ENCODE measurements at places on chromosomes 1 and 21.

DNA sequence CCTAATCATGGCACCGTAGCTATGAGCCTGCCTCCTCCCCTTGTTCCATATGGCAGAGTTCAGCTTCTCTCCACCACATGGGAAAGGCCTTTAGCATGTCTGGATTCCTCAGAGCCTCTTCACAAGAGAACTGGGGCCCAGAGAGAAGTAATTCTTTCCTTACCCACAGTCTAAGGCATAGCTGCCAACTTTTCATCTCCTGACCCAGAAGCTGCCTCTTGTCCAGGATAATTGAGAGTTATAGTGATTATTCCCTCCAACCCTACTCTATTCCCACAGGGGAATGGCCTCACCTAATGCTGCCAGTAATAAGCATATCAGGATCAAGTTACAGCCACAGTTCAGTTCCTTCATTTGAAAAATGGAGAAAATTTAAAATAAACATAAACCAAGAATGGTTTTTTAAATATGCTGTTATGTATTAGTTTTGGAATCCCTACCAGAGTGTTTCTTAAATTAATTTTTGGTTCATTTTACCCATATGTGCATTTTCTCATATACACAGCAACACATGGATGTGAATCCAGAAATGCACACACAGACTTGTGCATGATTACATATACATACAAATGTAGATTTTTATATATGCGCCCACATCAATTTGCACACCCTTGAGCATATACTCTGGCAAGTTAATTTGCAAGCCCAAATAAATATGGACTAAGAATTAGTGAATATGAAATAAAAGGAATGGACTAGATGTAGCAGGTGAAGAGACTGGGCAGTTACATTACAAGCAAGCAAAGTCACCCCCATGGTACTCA, 63.9 kb upstream of the WARS2 start:
- DNase-seq = no peak

- DNase-seq = no peak
Measured at GRCh38 chr1:152582647-152583046, 2.3 kb upstream of the LCE3D start.

- no peak for DNase-seq
Measured at GRCh38 chr1:226107471-226108460, 45.2 kb downstream of the H3-3A start.

DNA sequence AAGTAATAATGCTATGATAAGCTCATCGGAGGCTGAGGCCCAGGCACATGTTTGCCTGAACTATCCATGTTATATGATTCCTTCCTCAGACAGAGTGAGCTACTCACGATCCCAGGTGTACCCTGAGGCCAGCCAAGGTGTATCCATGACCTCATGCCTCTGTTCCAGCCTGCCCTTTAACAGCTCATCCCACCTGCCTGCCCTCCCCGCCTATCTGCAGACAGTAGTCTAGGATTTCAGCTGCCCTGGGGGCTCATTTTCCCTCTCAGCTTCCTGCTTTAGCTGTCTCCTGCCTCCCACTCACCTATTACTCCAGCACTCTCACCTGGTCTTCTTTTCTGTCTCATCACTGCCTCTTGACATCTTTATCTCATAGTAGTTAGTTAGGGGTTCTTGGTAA, 1.9 kb upstream of the IL24 start:
- DNase-seq = no peak

GRCh38 chr1:111717450-111717849, 21.7 kb downstream of the INKA2 start:
- DNase-seq = no peak

DNA sequence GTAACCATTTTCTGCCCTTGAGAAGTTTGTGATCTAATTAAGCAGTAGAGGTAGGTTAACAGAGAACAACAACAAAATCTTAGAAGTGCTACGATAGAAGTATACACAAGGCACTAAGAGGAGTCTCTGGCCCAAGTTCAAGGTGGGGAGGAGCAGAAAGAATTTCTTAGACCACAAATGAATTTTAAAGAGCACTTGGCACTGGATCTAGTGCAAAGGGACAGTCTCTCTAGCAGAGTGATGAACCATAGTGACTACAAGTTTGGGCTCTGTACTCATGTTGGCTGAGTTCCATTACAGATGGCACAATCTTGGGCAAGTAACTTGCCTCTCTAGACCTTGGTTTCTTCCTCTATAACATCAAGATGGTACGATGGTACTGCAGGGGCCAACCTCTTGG, 33.3 kb upstream of the PIGC start:
- no peak for DNase-seq

DNA sequence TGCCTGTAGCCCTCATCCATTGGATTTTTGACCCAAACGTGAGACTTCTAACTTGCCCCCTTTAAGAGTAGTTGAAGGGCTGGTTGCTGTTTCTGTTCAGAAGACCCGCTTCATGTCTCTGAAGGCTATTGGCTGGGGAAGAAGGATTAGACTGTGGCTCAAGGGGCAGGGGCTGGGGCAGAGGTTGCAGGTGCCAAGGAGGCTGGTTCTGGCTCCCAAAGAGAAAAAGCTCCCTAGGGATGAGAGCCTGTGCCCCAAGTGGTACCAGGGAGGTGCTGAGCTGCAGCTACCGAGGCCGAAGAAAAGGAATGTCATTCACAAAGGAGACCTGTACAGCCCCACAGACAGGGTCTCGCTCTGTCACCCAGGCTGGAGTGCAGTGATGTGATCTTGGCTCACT, 5.8 kb downstream of the WNT3A start:
- DNase-seq = no peak

Measured in NCI-H2081 treated with DMSO at 0.1 percent for 48 hours (cell line).